ENCODE measurements at places on chromosomes 12 and 14. TPM values are rescaled to one million over a fixed set of nuclear protein-coding genes. Genes with fewer than 3 reads are reported as not detected.
A peak's percentile ranks its signal among the peaks of the same experiment; 100 is the strongest.

DNA sequence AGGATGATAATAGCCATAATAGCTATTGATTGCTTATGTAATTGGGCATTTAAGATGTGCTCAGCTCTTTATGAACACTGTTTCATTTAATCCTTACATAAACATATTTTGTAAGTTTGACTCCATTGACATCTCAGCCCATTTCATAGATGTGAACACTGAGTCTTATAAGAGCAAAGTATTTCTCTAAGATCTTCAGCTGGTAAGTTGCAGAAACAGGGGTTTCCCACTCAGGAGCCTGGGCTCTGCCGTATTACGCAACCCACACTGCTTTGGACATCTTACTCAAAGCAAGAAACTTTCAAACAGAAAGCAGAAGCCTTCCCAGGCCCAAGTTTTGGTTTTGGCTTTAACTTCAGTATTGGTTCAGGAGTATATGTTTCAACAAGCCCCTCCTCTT lies 705.1 kb downstream of the MED13L start:
- no peak for DNase-seq
- H3K36me3 ChIP-seq, result no peaks in the 10 kb centered on the region
- H3K27ac ChIP-seq, result no peak overlapping the region
- peaks cover 2% of the 10 kb centered on the region for H3K27me3 ChIP-seq
- H3K4me1 ChIP-seq, result no peaks in the 10 kb centered on the region

DNA sequence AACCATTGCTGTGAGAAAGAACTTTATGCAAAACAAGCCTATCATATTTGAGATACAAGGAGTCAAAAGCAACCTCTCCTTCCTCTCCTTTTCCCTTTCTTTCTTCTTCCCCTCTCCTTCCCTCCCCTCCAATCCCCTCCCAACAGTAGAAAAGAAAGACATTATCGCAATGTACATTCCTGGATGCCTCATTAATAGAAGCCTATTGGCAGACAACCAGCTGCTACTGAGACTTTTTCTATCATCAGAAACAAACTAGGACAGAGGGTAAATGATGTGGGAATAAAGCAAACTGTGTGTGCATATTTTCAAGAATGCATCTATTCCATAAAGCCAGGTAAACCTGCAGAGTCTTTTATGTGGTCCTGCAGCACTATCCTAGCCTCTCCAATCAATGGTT lies 237.2 kb downstream of the ITPR2 start:
- no peak overlapping the region for H3K27ac ChIP-seq
- DNase-seq, result no peak
- H3K4me3 ChIP-seq, result no peak overlapping the region
- no peaks in the 10 kb centered on the region for H3K36me3 ChIP-seq

DNA sequence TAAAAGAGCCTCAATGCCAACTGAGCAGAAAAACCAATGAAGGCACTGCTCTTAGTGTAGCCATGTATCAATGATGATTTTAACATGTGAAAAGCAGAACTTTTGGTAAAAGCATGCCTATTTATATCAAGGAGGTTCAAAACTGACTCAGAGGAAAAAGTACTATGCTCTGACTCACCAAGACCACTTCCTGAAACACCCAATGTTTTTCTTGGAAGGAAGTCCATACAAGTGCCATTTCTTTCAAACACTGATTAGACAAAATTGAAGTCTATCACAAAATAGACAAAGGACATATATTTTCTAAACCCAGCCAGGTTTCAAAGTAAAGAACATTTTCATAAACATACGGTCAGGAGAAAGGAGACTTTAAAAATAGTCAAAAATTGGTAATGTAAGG lies 88.6 kb downstream of the EPS8 start:
- peak; percentile 75 for DNase-seq
- H3K4me3 ChIP-seq, result no peak overlapping the region
- H3K27ac ChIP-seq, result no peak overlapping the region

The GZMB gene
- total RNA-seq, result 0.22 TPM

- H3K4me1 ChIP-seq, result peaks cover 4% of the 10 kb centered on the region
- no peak overlapping the region for H3K27ac ChIP-seq
- H3K27me3 ChIP-seq, result peaks cover 5% of the 10 kb centered on the region
- H3K36me3 ChIP-seq, result no peaks in the 10 kb centered on the region
Measured at GRCh38 chr14:99346470-99347080, 74.6 kb upstream of the BCL11B start.

The HOXC6 gene
- 4.1 TPM for total RNA-seq

DNA sequence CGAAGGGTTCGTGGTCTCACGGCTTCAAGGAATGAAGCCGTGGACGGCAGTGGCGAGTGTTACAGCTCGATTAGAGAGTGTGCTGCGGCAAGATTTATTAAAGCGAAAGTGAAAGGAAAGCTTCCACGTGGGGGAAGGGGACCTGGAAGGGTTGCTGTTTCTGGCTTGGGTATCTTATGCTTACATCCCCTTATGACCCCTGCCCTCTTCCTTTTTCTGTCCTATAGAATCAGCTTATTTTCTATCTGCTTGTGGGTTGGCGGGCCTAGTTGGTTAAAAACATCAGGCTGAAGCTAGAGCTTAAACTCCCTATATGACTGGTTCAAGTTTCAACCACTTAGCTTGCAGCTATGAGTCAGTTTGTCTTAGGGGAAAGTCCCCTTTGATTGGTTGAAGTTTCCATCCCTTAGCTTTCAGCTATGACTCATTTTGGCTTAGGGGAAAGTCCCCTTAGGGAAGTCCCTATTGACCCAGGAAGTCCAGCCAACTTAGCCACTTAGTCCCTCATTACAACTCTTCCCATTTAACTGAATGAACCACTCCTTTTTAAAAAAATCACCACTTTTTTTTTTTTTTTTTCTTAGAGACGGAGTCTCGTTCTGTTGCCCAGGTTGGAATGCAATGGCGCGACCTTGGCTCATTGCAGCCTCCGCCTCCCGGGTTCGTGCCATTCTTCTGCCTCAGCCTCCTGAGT lies 1494.7 kb upstream of the TMEM132C start:
- DNase-seq, result peak; percentile 26
- no peak overlapping the region for H3K4me3 ChIP-seq
- H3K4me1 ChIP-seq, result no peaks in the 10 kb centered on the region
- H3K27me3 ChIP-seq, result no peaks in the 10 kb centered on the region
- no peaks in the 10 kb centered on the region for H3K36me3 ChIP-seq

The TMPRSS12 gene
- not detected for total RNA-seq

DNA sequence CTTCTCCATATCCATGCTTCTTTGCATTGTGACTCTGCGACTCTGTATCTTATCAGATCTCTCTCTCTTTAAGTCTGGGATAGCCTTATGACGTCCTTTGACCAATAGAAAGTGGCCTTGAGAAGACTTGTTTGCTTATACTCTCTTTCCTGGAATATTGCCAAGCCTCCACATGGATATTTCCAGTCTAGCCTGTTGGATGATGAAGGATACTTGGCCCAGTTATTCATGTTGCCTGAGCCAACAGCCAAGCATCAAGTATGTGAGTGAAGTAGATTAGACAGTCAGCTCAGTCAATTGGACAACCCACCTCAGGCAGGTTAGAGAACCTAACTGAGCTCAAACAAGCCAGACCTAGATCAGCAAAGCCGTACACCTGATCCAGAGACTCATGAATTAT lies 864.2 kb upstream of the MGAT4C start:
- no peak overlapping the region for H3K27ac ChIP-seq
- H3K4me3 ChIP-seq, result no peak overlapping the region
- H3K4me1 ChIP-seq, result no peaks in the 10 kb centered on the region
